ENCODE measurements at places on chromosomes 5 and 9.

- DNase-seq, result no peak
Observed at GRCh38 chr9:77005216-77005615, 14.2 kb upstream of the FOXB2 start.

GRCh38 chr5:67297376-67297775 is 100.8 kb upstream of the CD180 start:
- no peak for DNase-seq

DNA sequence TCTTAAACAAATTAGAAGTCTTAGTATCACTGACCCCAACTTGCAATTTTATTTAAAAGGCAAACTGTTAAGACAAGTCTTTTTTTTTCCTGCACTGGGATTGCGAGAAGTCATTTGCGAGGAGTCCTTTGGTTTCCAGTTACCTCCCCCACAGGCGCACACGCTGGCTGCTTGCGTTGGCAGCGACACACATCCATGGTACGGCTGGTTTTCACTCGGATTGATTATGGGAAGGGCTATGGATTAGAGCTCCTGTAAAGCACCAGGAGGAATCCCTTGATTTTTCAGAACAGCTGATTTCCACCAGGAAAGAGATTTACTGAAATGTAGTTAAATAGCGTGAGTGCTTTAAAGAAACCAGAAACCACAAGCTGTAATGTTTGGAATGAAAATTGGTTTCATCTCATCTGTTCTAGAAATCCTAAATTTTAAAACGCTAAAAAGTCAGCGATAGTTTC is 737 bp downstream of the SLC1A3 start:
- peak; percentile 57 for DNase-seq

DNA sequence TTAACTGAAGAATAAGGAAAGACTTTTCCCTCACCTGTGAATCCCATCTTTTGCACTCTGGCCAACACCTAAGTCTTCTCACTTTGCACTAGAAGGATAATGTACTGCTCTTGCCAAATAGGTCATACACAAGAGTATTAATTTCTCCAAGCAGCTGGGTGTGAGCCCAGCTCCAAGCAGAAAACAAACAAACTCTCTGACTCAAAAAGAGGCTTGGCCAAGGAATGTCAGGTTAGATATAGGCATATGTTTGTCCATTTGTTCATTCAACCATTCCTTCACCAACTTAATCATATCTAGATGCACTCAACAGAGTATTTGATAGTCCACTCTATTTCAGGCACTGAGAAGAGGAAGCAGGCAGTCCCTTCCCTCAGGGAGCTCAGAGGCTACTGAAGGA is 84.4 kb downstream of the HTR4 start:
- DNase-seq, result no peak

DNA sequence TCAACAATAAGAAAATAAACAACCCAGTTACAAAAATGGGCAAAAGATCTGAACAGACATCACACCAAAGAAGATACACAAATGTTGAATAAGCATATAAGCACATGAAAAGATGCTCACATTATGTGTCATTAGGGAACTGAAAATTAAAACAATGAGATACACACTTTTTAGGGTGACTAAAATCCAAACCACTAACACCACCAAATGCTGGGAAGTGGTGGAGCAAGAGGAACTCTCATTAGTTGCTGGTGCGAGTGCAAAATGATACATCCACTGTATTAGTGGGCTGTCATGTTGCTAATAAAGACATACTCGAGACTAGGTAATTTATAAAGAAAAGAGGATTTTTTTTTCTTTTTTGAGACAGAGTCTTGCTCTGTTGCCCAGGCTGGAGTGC is 329.1 kb downstream of the TMEM38B start:
- DNase-seq, result no peak

DNA sequence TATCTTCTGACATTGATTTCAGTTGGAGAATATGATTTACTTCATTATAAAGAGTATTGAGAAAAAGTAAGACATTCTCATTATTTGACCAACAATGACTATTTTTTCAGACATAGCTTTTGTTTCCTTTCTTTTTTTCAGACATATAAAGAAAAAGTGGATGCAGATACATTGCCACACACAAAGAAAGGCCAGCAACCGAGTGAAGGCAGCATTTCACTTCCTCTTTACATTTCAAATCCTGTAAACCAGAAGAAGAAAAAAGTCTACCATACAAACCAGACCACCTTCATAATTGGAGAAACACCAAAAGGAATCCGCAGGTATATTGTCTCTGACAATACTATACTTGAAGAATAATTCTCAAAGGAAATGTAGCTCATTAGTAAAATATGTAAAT is 128.9 kb downstream of the ERCC6L2 start:
- DNase-seq, result no peak

- no peak for DNase-seq
Observed at GRCh38 chr5:36363744-36364143, 62.0 kb upstream of the RANBP3L start.

DNA sequence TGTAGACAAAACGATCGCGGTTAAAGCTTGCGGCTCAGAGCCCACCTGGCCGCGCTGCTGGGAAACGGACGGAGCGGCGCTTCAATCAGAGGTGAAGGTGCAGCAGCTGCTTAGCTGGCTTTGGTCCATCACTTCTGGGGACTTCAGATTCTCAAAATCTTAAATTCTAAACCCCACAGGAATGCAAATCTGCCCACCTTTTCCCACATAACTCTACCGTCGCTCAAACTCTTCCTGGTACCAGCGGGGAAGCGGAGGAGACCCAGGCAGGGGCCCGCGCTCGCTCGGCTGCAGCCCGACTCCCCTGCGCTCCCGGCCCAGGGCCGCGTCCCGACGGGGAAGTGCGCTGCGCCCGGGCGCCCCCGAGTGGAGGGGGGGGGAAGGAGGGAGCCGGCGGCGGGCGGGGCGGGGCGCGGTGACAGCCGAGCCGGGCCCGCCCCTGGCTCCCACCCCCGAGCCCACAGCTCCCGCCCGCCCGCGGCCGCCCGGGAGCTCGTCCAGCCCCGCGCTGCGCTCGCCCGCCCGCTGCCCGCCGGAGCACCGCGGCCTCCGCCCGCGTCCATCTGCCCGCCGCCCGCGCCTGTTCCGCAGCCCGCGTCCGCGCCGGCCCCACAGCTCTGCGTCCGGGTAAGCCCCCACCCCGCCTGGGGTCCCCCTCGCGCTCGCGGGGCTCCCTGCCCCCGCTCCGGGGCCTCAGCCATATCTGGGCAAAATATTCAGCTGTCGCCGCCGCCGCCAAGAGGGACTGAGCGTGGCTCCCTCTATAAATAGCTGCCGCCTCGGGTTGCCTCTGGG is at the start of gene TMOD1:
Gene TMOD1, plus strand, starts transcription at position 490 of the 795 bp plus-strand sequence. CDS start 22,523 bp downstream, outside the sequence.
- peak; percentile 81 for DNase-seq

- no peak for DNase-seq
Observed at GRCh38 chr5:112127861-112128260, 291.2 kb downstream of the EPB41L4A start.

DNA sequence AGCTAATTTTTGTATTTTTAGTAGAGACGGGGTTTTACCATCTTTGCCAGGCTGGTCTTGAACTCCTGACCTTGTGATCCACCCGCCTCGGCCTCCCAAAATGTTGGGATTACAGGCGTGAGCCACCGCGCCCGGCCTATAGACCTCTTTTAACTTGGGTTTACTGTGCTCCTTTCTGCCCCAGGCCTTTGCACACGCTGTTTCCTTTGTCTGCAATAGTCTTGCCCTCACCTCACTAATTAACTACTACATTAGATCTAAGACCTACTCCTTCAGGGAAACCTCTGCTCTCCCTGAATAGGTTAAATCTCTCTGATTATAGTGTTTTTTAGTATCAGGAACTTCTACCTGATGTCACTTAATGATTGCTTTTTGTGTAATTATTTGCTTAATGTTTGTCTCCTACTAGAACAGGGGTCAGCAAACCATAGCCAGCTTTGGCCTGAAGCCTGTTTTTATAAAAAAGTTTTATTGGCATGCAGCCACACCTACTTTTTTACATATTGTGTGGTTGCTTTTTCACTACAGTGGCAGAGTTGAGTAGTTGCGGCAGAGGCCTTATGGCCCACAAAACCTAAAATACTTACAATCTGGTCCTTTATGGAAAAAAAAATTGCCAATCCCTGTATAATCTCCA is 31.2 kb upstream of the TLE1 start:
- no peak for DNase-seq

DNA sequence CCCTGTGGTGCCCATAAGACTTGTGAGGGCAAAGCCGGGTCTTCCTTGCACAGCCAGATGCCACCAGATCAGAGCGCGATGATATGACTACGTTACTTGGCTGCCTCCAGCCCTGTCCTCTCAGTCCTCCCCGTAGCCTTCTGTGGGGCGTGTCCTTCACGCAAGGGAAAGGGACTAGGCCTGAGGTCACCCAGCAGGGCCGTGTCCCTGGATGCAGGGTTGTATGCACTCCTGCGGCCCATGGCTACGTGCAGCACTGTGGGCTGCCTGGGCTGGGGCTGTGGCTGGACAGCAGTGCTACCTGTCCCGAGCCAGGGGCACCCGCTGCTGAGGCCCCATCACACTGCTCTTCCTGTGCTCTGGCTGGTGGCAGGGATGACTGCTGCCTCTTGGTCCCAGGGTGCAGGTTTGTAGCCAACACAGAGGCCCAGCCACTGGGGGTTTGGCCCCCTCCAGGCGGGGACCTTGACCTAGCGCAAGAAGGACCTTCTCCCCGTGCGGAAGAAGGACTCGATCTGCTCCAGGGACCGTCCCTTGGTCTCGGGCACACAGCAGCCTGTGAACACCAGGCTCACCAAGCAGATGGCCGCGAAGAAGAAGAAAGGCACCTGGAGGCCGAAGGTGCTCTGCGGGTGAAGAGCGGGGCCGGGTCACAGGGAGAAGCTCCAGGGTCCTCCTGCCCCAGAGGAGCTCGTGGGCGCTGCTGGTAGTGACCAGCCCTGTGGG is 7.2 kb downstream of the SLC2A6 start:
- no peak for DNase-seq

GRCh38 chr5:91494447-91494996 is 111.4 kb upstream of the ARRDC3 start:
- no peak for DNase-seq

DNA sequence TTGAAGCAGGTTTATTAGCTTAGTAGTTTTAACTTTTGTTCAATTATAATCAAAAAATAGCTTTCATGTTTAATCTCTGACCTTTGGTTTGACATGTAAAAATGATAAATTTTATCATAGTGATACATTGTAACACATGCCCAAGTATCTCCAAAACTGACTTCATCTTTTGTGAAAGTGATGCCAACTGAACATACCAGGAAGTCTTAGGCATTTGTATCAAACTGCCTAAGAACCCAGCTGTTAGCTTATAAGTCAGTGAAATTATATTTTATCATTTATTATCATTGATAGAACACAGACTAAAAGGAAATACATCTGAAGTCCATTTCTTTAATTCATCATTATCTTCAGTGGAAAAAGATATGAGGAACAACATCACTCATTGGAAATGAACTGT is 39.1 kb downstream of the NIPBL start:
- no peak for DNase-seq

DNA sequence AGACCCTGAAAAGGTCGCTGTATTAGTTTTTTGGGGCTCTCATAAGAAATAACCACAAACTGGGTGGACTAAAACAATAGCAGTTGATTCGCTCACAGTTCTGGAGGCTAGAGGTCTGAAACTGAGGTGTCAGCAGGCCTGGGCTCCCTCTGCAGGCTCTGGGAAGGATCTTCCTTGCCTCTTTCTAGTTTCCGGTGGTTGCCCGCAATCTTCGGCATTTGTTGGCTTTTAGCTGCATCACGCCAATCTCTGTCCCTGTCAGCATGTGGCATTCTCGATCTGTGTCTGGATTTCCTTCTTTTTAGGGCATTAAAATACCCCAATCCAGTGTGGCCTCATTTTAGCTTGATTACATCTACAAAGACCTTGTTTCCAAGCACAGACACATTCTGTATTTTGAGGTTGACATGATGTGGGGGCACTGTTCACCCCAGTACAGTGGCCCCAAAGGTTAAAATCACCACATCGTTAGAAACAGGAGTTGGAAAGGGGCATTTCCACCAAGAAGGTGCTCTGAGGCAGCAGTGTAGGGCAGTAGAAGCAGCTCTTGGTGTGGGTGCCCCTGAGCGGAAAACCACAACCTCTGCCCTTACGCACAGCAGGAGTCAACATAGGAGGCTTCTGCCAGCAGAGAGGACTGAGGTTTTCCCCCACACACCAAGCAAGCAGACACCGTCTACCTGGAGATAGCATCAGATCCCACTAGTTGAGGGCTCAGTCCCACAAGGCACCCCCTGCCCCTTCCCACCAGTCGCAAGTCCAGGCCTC is 13.5 kb downstream of the ZNF79 start:
- no peak for DNase-seq

DNA sequence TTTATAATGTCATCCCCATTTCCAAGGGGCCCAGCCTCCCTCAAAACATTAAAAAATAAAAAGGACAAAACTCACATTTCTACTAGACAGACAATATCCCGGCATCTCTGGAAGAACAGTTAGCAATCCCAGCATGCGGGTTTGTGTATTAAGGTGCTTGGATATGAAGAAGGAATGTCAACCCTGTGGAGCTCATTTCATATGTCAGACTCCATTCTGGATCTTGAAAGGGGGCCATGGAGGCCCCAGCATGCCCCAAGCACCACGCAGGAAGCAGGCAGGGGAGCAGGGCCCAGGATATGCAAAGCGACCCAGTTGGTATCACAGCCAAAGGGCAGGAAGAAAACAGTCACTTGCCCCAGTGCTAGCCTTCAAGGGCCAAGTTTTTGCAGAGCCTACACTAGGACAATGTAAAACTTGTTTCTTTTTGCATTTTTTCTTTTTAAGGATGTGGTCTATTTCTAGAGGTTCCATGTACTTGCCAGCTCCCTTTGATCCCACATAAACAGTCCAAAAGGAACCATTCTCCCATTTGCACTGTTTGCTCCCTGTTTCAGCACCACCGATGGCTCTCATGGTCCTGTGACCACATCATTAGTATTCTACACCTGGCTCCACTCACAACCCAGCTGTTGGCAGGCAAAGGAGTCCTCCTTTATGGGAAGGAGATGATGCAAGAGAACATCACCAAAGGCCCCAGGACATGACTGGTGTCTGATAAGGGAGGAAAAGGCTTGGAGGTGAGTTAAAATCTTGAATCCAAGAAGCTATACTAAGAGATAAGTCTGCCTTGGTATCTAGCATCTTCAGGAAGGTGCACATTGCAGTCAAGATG is 58.3 kb downstream of the FGF1 start:
- peak; percentile 39 for DNase-seq

GRCh38 chr9:126829035-126829434 is 24.2 kb downstream of the ZBTB43 start:
- no peak for DNase-seq

- DNase-seq, result peak; percentile 59
Observed at GRCh38 chr5:123875561-123876275, 363.7 kb downstream of the CSNK1G3 start.

GRCh38 chr9:100426189-100426529 is 784 bp upstream of the MSANTD3 start:
- DNase-seq, result no peak

GRCh38 chr9:95954940-95955339 is 79.4 kb downstream of the ERCC6L2 start:
- no peak for DNase-seq

DNA sequence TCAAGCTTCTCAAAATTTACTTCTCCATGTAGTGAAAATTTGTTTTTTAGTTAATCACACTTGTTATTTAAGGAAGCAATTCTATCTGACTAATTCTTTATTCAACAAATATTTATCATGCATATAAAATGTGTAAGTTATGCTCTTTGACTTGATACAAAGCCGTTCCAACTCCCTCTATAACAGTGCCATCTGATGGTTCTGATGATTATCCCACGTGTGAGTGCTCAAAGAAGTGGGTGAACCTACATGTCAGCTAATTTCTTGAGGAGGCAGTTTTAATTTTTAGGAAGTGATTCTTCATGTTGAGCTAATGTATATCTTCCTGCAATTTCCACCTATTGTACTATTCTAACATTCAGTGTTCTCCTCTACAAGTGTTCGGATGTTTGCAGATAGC is 88.8 kb upstream of the BRINP1 start:
- DNase-seq, result no peak

- DNase-seq, result peak; percentile 39
Observed at GRCh38 chr5:72280581-72281069, 39.4 kb downstream of the MRPS27 start.
